ENCODE measurements at places on chromosomes 7 and 10.

DNA sequence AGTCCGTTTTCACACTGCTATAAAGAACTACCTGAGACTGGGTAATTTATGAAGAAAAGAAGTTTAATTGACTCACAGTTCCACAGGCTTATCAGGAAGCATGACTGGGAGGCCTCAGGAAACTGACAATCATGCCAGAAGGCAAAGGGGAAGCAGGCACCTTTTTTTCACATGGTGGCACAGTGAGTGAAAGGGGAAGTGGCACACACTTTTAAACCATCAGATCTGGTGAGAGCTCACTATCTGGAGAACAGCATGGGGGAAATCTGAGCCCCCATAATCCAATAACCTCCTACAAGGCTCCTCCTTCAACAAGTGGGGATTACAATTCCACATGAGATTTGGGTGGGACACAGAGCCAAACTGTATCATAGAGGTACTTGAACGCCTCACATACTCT lies 30.0 kb downstream of the AGR3 start:
- DNase-seq: no peak

- DNase-seq: no peak
Measured at GRCh38 chr10:43708262-43708661, 59.6 kb upstream of the ZNF32 start.

- no peak for DNase-seq
Measured at GRCh38 chr7:24754906-24755506, 2.3 kb downstream of the GSDME start.

DNA sequence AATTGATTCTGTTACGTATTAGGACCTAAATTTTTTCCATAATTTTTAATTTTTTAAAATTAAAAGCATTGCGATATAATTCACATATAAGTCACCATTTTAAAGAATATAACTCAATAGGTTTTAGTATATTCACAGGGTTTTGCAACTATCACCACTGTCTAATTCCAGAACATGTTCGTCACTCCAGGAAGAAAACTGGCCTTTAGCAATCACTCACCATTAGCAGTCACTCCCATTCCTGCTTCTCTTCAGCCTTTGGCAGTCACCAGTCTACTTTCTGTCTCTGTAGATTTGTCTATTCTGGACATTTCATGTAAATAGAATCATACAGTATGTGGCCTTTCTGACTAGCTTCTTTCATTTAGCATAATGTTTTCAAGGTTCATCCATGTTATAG lies 176.5 kb downstream of the EXOC4 start:
- no peak for DNase-seq

DNA sequence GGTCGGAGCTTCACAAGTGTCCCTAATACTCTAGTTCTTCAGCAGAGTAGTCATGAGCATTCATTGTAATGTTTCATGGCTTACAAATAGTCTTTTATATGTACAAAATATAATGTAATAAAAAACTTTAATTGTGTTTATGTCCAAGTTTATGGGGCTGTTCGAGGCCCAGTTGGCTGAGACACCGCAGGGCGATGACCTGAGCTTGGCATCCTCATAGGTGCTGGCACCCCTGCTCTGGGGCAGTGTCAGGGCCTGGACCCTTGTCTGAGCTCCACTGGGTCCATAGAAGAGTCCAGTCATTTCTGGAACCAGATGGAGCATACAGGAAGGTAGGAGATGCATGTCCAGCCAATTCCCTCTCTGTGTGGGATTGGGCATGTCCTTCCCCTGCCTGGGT lies 12.9 kb upstream of the ZMIZ1 start:
- DNase-seq: no peak

- DNase-seq: no peak
Measured at GRCh38 chr10:107517811-107518210, 353.3 kb upstream of the SORCS1 start.
